ENCODE measurements at places on chromosomes 5 and 9.

GRCh38 chr5:134611515-134611914 lies 21.1 kb downstream of the SAR1B start:
- no peak for DNase-seq

DNA sequence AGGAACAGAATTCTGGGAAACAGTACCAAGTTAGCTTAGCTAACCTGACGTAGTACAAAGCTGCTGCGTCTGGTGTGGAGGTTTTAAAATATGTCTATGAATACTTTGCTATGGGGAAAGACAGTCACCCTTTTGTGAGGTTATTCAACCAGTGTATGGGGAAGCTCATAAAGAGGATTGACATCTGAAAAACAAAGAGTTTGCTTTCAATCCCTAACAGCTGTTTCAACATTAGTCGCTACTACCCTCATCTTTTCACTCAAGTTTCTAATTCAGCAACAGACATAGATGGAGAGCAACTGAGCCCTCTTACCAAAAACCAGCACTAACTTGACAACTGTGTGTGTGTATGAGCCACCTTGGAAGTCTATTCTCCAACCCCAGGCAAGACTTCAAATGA lies 7.8 kb upstream of the MSANTD3 start:
- DNase-seq, result no peak

DNA sequence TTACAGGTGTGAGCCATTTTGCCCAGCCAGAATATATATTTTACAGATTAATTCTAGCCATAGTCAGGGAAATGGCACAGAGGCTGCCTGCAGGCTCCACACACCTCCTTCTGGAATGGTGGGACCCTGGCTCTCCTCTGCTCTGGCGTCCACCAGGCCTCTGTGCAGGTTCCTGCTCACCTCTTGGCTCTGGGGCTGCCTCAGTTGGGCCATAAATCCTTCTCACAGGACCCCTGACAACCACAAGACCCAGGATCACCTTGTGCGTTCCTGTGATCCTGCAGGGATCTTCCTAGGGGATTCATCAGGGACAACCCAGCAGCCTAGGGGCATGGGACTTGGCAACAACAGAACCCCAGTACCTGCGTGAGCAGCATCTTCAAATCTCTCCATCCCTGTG lies 93.0 kb upstream of the FSTL4 start:
- DNase-seq, result no peak

- no peak for DNase-seq
Measured at GRCh38 chr9:128713411-128713780, 10.5 kb downstream of the ZDHHC12 start.

DNA sequence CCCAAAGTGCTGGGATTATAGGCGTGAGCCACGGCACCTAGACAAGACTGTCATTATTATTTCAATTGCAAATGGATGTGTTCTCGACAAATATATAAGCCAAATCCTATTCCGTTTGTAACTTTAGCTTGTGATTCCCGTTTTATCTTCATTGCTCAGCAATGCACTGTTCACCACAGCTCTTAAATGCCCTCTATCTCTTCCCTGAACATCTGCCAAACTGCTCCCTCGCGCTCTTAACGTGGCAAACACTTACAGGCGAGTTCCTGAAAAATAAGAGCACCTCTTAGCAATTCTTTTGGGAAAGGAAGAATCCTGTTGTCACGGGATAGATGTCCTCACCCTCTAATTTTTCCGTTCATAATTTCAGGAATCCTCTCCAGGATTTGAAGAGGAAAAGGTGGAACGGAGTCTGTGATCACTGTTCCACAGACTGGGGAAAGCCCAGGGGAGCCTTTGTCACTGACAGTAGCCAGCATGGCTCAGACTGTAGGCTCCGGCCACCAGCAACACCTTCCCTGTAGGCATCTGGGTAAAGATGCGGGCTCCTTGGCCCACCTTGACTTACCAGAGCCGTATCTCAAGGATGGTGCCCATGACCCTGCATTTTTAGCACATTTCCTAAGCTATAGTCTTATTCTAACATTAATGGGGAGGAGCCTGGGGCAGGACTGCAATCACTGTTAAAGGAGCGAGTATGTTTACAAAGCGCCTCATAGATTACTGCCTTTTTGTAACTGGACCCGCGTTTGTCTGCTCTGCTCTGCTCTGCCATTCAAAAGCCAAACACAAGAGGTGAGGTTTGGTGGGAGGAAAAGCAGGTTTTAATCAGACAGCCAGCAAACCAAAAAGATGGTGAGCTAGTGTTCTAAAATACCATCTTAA lies 20.2 kb upstream of the GNPDA1 start:
- no peak for DNase-seq

DNA sequence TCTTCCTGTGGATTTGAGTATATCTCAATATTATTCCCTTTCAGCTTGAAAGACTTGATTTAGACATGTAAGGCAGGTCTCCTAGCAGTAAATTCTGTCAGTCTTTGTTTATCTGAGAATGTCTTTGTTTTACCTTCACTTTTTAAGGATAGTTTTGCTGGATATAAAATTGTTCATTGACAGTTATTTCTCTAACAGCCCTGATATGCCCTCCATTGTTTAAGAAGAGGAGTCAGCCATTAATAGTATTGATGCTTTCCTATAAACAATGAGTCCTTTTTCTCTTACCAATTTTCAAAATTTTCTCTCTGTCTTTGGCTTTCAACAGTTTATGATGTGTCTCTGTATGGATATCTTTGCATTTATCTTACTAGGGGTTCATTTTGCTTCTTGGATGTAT lies 163.5 kb upstream of the ANKRD55 start:
- DNase-seq, result no peak

- DNase-seq, result no peak
Measured at GRCh38 chr5:68680366-68680765, 413.4 kb upstream of the SLC30A5 start.

- DNase-seq, result no peak
Measured at GRCh38 chr9:38074441-38074961, 5.5 kb upstream of the SHB start.

GRCh38 chr9:81477669-81478068 lies 211.7 kb downstream of the TLE1 start:
- no peak for DNase-seq

DNA sequence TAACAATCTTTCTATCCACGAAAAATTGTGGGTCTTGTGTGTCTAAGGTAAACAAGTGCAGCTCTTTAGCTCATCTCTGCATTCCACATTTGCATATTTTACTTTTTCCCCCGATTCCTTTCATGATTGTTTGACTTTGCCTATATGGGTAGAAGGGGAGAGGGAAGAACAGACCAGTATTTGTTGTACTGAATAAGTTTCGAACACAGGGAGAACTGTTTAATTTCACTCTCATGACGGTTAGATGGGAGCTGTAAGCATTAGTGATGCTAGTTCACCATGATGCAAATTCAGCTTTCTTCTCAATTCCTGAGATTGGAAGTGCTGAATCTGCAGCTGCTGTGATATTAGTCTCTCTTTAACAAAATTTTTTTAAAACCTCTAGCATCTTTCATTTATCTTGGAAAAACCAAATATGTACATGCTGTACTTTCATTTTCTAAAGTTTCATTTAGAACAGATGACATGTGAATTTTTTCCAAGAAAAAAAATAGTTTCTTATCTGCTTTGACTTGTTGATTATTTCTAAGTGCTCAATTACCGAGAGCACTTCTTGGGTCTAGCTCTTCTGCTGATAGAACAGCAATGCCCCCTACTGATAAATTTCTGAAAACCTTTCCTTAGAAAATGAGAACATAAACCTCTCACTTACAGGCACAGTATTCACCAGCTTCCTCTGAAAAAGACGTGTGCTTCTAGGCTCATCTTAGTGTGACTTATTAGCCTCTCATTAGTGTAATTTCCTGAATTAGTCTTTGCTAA lies 149.5 kb downstream of the BAAT start:
- DNase-seq, result peak; percentile 52

DNA sequence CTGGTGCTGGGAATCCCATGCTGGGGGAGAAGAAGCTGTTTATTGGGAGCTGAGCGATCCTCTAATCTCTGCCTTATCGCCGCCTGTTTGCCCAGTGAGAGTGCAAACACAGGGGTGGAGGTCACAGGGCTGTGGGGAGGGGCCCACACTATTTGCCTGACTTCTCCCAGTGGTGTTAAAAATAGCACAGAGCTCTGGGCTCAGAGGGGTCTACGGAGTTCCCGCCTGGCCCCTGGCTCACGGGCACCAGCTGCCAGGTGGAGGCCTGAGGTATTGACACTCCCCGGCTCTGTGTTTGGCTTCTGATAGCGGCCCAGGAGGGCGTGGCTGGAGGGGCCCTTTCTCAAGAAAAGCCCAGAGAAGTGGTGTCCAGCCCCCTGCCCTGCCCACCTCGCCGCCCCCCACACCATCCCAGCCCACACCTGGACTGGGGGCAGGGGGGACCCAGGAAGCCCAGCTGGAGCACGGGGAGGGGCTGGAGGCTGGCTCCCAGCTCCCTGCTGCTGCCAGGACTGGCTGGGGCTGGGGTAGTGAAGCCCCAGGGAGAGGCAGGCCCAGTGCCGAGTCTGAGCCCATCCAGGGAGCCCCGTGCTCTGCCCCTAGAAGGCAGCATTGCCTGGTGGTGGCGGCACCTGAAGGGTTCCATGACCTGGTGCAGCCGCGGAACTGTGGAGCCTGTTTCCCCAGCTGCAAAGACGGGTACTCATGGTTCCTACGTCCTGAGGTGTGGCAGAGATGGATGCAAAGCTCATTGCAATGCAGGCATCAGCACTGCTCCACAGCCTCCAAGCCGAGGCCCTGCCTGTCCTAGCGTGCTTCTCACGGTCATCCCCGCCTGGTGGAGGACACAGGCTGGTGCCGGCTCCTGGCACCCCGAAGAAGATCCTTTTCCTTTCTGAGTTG lies 35.7 kb upstream of the EGFL7 start:
- DNase-seq, result no peak

DNA sequence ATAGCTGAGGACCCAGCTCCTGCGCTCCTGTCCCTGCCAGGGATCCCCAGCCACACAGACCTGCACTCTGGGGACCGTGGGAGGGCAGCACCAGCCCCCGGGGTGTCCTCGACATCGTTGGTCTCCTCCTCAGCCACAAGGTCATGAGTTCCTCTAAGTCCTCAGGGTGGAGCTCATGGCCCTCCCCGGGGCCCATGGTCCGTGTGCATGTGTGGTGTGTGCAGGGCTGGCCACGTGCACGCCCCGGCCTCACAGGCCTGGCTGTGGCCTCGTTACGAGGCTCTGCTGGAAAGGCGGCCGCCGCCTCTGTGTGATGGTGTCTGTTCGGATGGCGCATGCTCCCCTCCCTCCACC lies 16.1 kb upstream of the AJM1 start:
- no peak for DNase-seq

DNA sequence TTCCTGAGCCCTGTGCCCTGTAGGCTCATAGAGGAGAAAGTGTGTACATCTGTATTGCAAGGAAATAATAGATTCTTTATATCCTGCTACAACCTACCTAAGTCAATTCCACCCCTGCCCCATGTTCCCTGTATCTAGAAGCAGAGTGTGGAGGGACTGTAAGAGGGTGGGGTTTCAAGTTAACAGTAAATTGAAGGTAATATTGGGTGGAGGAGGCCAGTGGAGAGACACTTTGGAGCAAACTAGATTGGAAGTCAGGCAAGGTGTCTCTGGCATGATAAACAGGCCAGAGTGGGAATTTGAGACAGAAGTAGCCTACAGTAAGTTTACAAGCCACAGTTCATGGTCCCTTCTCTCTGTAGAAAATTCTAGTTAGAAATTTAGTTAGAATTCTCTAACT lies 2.3 kb upstream of the HEMGN start:
- DNase-seq, result no peak

GRCh38 chr5:155154973-155155372 lies 141.4 kb downstream of the KIF4B start:
- no peak for DNase-seq

GRCh38 chr5:147538236-147538635 lies 28.4 kb upstream of the DPYSL3 start:
- no peak for DNase-seq

GRCh38 chr9:32782476-32783167 lies 718 bp upstream of the TMEM215 start:
- no peak for DNase-seq

GRCh38 chr5:91122651-91123050 lies 260.5 kb downstream of the ARRDC3 start:
- no peak for DNase-seq

DNA sequence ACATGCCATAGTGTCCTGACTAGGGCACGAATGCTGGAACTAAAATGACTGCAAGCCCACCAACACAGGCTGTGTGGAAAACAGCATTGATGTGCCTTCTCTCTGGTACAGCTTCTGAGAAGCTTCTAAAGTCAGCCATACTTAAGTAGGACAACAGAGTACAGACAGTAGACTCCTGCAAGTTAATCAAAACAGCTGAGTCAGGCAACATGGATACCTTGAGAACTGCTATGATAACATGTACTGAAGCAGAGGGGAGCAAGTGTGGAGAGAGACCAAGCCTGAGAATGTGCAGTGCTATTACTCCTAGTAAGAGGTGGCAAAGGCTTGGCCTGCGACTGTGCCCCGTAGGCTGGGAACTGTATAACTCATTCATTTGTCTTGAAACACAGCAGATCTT lies 2.5 kb downstream of the ISCA1 start:
- no peak for DNase-seq

GRCh38 chr5:10964806-10965205 lies 203.8 kb upstream of the DAP start:
- DNase-seq, result no peak

DNA sequence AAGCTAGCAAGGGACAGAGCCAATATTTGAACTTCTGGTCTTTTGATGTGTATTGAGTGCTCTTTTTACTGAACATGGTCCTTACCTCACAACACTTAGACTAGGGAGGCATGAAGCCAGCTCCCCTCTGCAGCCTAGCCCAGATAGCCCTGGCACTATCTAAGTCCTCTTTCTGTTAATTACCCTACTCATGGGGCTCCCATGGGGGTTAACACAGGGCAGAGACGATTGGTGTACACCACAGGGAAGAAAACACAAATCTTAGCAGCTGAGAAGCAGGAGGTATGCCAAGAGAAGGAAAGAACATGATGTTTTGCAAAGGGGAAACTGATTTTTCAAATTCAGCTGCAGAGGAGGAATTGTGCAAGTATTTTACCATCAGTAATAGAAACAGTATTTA lies 383.8 kb downstream of the TMEM232 start:
- DNase-seq, result no peak

- DNase-seq, result no peak
Measured at GRCh38 chr9:111945216-111945615, 48.6 kb downstream of the UGCG start.

- DNase-seq, result no peak
Measured at GRCh38 chr9:112252194-112252593, 77.1 kb upstream of the SUSD1 start.

DNA sequence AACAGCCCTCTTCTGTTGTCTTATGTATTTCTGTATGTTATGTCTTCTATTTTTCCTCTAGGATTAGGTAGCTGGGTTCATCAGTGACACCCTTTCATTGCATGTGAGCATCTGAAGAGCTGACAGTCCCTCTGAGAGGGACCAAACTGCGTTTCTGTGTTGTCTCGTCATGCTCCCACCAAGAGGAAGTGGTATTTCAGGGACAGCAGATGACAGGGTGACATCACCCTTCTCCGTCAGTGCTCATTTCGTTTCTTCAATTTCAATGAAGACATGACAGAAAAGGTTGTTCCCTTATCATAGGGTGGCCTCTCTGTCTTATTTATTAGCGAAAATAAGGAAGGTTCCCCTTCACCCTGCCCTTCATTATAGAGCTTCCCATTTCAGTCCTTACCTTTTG lies 225.9 kb upstream of the NR4A3 start:
- DNase-seq, result no peak

- DNase-seq, result no peak
Measured at GRCh38 chr5:16542236-16542635, 74.6 kb downstream of the RETREG1 start.

GRCh38 chr9:82367929-82368328 lies 379.4 kb downstream of the SPATA31D1 start:
- no peak for DNase-seq

GRCh38 chr9:110115826-110116542 lies 92.0 kb downstream of the C9orf152 start:
- DNase-seq, result no peak

Measured in NT2/D1 (cell line).